Activated CD4-positive, alpha-beta T cell treated with anti-CD3 and anti-CD28 coated beads for 48 hours (primary cell): ENCODE measurements at places on chromosomes 13 and 19.
A peak's percentile ranks its signal among the peaks of the same experiment; 100 is the strongest.

DNA sequence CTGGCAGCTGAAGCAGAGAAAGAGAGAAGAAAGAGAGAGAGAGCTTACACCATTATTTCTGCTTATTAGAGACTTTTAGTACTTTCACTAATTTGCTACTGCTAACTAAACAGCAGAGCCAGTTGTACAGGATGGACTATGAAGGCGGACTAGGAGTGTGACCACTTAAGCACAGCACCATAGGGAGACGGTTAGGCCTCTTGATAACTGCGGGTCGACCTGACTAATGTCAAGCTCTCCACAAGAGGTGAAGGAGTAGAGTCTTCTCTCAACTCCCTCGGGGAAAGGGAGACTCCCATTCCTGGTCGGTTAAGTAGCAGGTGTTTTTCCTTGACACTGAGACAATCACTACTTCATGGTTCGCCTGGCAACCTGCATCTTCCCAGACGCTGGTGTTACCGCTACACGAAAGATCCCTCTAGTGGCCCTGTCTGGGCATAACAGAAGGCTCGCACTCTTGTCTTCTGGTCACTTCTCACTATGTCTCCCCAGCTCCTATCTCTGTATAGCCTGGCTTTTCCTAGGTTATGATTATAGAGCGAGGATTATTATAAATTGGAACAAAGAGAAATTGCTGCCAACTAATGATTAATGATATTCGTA is 5.3 kb upstream of the PSG7 start:
- peak; percentile 27 for DNase-seq

GRCh38 chr13:70098669-70099068 is 9.0 kb upstream of the ATXN8OS start:
- DNase-seq, result no peak

GRCh38 chr13:41053384-41053826 is 7.9 kb upstream of the WBP4 start:
- no peak for DNase-seq

- no peak for DNase-seq
Observed at GRCh38 chr19:51688671-51689571, 4.2 kb upstream of the SPACA6 start.

- DNase-seq, result no peak
Observed at GRCh38 chr13:106373304-106373988, 162.0 kb downstream of the EFNB2 start.

DNA sequence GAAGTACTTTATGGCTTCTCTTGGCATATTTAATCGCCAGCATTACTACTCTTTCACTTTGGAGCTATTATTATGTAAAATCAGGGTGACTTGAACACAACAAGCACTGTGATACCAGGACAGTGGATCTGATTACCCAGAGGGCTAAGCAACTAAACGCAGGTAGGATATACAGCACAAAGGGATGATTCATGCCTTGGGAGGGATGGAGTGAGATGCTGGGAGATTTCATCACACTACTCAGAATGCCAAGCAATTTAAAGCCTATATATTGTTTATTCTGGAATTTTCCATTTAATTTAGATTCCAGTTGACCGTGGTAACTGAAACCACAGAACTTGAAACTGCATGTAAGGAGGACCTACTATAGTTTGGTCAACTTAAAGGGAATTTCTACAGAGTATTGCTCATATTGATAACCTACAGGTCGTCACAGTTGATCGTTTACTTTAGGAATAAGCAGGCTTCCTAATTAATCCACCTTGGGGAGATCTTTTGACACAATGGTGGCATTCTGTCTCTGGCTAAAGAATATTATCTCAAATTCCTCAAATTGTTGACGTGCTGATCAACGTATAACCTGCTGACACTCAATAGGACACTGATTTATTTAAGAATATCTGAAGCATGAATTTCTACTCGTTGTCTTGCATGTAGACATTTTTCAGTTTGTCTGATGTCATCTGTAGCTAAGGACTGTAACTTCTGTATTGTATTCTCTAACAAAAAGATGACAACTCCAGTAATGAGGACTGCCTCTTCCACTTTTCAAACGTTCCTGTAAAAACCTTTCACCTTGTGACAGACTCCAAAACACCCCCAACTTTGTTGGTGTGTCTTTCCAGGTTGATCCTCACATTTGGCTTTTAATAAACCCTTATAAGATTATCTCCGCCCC is 254.2 kb downstream of the GPC5 start:
- DNase-seq, result no peak

DNA sequence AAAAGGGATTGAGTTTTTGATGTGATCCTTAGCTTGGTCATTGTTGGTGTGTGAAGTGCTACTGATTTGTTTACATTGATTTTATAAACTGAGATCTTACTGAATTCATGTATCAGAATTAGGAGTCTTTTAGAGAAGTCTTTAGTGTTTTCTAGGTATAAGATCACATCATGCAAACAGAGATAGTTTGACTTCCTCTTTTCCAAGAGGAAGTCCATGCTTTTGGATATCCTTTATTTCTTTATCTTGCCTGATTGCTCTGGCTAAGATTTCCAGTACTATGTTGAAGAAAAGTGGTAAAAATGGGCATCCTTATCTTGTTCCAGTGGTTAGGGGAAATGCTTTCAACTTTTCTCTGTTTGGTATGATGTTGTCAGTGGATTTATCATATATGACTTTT is 561.2 kb upstream of the SLITRK1 start:
- no peak for DNase-seq

- DNase-seq, result peak; percentile 19
Observed at GRCh38 chr13:23321535-23322241, 111.8 kb downstream of the SACS start.

GRCh38 chr19:18993115-18993514 is 40.2 kb downstream of the SUGP2 start:
- DNase-seq, result no peak

GRCh38 chr19:13505164-13505695 is 1.0 kb downstream of the CACNA1A start:
- DNase-seq, result no peak

- DNase-seq, result no peak
Observed at GRCh38 chr13:75263741-75264407, 218.1 kb downstream of the TBC1D4 start.

DNA sequence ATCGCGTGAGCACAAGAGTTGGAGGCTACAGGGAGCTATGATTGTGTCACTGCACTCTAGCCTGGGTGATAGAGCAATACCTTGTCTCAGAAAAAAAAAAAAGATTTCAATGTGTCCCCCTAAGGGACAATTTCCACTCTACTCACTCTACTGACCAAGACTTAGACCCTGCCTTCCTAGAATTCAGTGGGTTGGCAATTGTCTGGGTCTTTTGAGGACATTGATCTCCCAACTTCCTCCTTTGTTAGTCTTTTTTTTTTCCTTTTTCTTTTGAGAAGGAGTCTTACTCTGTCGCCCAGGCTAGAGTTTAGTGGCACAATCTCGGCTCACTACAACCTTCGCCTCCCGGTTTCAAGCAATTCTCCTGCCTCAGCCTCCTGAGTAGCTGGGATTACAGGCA is 2.2 kb downstream of the SPTBN4 start:
- no peak for DNase-seq

- DNase-seq, result no peak
Observed at GRCh38 chr19:32012886-32013631, 332.4 kb upstream of the ZNF507 start.

GRCh38 chr19:54449701-54450069 is 686 bp downstream of the LENG8 start:
- DNase-seq, result no peak

GRCh38 chr13:80048802-80049201 is 292.1 kb downstream of the SPRY2 start:
- peak; percentile 78 for DNase-seq

- DNase-seq, result no peak
Observed at GRCh38 chr13:81017513-81018152, 676.7 kb upstream of the SPRY2 start.

GRCh38 chr13:95608640-95609323 is 35.7 kb downstream of the DZIP1 start:
- DNase-seq, result no peak

DNA sequence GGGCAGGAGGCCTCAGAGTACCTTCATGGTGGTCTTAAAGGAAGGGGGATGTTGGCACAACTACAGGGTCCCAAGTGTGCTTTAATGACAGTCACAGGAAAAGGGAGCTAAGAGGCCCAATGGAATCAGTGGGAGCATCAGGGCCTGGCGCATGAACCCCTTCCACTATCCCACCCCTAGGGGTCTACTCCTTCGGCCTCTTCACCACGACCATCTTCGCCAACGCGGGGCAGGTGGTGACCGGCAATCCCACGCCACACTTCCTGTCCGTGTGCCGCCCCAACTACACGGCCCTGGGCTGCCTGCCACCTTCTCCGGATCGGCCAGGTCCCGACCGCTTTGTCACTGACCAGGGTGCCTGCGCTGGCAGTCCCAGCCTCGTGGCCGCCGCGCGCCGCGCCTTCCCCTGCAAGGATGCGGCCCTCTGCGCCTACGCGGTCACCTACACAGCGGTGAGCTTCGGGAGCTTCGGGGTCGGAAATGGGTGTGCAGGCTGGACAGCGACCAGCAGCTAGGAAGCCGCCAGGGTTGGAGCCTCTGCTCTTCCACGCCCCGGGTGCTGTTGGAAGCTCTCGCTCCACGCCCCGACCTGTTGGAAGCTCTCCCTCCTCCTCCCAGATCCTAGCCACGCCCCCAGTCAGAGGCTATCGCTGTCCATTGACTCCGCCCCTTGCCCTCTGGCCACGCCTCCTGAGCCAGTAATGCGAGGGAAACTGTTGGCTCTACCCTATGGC is 6.0 kb downstream of the PLPPR2 start:
- DNase-seq, result peak; percentile 58

- DNase-seq, result no peak
Observed at GRCh38 chr19:50708179-50708879, 11.3 kb downstream of the SHANK1 start.

DNA sequence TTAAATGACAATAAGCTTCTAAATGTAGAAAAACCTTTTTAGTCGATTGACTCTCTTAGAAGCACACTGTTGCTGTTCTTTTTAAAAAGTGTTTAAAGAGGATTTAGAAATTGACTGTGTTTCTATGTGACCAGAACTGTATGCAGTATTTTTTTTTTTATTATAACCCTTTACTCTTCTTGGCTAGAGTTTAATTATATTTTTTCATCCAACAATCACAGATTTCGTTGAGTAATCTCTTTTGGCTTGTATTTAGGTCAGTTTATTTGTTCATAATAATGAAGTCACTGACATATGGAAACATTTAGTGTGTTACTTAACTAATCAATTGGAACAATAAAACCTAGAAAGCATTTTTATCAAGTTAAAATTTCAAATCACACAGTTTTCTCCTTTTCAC is 19.9 kb downstream of the CSNK1A1L start:
- DNase-seq, result no peak

DNA sequence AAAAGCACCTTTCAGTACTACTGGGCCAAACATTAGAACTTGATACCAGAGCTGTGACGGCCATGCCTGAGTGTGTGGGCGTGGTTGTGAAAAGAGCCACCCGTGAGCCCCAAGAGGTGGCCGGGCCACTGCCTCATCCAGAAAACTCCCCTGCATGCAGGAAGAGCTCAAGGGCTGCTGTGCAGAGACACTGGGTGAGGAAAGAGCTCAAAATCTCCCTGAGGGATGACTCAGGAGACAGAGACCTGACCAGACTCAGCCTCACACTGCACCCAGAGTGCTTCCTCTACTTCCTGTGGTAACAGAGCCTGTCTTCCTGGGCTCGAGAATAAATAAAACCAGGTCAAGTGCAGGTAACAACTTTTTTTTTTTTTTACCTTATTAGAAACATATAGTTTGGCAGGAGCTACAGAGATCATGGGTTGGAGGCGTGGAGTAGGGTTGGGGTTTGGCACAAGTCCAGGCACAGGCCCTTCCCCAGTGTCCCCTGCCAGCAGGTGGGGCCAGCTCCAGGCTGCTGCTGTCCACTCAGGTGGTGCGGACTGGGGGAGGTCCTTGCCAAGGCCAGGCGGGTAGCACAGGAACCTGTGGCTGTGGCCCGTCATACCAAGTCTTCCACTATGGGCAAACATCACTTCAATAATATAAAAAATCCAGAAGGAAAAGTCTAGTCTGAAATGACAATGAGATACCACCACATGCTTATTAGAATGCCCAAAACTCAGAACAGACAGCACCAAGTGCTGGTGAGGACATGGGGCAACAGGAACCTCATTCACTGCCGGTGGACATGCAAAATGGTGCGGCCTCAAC is 25.5 kb downstream of the ELL start:
- DNase-seq, result peak; percentile 67

- no peak for DNase-seq
Observed at GRCh38 chr13:33489563-33489962, 204.0 kb upstream of the STARD13 start.

DNA sequence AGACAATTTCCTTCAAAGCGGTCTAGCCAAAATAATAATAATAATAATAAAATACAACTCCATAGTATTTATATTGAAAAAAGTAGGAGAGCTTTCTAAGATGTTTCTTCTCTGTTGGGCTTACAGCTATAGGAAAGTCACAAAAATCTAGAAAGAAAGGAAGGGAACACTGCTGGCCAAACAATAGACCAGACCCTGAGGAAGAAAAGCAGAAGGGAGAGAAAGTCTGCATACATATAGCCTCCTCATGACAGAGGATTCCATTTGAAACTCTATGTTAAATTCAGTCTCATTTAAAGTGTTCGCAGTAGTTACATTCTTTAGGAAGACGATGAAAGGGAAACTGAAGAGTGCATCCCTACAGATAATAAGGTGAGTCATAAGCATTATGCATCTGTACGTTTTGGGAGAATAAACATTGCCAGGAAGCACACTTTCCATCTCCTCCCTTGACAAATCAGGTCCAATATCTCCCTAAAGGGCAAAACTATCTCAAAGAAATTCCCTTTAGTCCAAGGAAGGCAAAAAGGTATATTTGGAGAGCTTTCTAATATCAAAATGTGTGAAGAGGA is 86.5 kb downstream of the PCDH9 start:
- DNase-seq, result no peak

GRCh38 chr19:5880604-5881078 is 10.3 kb upstream of the FUT5 start:
- no peak for DNase-seq

GRCh38 chr19:56689198-56689597 is 17.6 kb upstream of the ZNF835 start:
- DNase-seq, result no peak

DNA sequence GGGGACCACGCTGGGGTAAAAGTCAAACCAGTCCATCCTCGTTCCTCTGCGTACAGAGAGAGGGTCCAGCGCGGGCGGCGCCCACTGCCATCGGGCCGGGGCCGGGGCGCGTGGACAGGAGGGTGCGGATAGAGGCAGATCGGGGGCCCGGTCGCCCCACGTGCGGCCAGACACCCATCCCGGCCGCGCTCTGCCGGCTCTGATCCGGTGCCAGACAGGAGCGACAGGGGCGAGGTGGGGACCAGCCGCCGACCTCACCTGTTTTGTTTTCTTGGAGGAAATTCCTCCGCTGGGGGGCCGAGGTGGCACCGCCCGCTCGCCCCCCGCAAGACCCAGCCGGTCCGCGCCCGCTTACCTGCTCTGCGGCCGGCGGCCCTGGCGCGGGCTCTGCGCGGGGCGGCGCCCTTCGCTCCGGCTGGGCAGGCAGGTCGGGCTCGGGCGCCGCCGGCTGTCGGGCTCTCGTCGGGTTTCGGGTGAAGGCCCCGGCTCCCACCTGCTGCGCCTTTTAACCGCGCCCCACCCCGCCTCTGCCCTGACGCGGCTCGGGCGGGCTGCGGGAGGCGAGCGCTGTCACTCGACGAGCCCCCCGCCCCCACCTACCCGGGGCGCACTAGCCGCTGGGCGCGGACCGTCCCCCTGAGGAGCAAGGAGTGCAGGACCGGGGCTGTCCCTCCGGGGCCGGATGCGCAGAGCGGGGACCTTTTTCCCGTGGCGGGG is at the start of gene GJB6:
Gene GJB6 (minus strand): TSS at position 481 of the 717 bp plus-strand sequence. CDS start 8,839 bp downstream, outside the sequence.
- DNase-seq, result peak; percentile 42
